CD4-positive, alpha-beta T cell treated with Interleukin-4 for 1 hour (primary cell): ENCODE measurements at places on chromosomes 16 and 17.

DNA sequence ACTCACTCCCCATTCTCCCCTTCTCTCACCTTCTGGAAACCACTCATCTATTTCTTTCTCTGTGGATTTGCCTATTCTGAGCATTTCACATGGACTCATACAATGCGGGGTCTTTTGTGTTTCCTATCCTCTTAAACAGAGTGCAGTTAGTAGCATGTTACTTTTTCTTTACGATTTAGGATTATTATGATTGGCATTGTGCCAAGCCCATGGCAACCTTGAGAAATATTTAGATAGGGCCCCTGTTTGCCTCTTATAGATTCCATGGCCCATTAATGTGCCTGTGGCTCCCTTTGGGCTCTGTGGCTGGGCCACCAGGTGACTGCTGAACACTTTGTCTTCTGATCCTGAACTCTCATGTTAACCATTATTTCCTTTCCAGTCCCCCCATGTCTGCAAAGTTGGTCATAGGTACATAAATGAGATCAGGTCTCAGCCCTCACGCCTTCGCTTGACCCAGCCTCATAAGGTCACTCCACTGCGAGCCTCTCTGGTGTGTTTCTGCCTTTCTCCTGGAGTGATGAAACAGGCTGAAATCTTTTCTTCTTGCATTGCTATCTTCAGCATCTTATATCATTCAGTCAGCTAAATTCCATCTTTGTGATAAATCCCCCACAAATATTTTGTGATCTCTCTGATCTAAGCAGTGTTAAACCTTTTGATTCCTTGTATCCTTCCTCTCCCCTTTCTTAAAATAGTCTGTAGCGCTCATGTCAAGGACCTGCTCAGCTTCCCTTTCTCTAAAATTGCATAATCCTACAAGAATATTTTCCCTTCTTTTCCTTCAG is 44.0 kb downstream of the MYH3 start:
- no peak for DNase-seq

- DNase-seq = peak; percentile 52
Observed at GRCh38 chr16:4515611-4516233, 22.9 kb downstream of the CDIP1 start.

GRCh38 chr17:4854111-4854681 is 21.1 kb downstream of the MINK1 start:
- no peak for DNase-seq

GRCh38 chr16:87809150-87809902 is 43.5 kb upstream of the KLHDC4 start:
- DNase-seq = no peak

DNA sequence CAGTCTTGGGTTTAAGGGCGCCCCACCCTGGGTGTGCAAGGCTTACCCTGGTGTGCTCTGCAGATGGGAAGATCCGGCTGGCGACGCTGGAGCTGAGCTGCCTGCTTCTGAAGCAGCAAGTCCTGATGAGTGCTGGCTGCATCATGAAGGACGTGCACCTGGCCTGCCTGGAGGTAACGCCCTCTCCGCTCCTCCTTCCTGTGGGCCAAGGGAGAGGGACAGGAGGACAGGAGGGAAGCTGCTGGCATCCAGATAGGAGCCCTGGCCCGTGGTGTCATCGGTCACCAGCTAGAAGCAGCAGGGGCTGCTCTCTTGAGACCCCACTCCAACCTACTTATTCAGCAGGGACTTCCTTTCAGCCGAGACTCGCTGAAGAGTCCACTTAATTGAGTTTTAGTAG is 97.8 kb downstream of the CLEC16A start:
- no peak for DNase-seq

DNA sequence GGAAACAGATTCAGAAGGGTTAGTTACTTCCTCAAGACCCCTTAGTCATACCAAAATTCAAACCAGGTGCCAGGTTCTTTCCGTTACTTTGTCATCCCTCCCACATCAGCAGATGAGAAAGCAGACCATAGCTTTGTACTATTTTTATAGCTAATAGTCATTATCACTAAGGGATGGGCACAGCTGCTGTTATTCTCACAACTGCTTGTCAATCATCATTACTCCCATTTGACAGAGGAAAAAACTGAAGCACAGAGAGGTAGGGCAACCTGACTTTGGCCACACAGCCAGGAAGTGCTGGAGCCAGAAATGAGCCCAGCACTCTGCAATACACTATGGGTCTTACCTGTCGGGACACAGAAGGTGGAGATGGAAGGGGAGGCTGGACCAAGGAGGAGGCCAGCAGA is 30.0 kb downstream of the TEKT5 start:
- DNase-seq = no peak

DNA sequence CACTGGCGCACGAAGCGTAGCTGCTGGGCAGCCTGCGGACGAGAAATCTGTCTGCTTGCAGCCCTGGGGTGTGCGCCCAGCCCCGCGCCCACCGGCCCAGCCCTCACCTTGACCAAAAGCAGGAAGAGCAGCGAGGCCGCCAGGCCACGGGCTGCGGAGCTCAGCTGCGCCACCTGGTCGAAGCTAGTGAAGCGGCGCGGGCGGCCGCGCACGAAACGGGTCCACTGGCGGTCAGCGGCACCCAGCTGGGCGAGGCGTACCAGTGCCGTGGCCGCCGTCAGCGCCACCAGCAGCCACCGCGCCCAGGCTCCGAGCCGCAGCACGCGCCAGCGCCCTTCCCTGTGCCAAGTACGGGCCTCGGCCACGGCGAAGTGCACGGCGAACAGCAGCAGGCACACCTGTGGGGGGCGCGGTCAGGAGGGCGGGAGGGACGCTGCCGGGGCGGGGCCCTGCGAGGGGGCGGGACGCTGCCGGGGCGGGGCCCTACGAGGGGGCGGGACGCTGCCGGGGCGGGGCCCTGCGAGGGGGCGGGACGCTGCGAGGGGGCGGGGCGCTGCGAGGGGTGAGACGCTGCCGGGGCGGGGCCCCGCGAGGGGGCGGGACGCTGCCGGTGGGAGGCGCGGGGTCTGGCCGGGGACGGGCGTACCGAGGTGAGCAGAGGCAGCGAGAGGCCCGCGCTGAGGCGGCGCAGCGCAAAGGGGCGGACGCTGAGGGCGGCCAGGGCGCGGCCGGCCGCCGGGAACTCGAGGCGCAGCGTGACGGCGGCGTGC is 43.2 kb downstream of the TSC2 start:
- DNase-seq = peak; percentile 39

GRCh38 chr17:81309140-81309858 is 14.2 kb upstream of the SLC38A10 start:
- peak; percentile 80 for DNase-seq

- DNase-seq = peak; percentile 36
Observed at GRCh38 chr17:1398931-1399678, 917 bp downstream of the YWHAE start.

GRCh38 chr16:82667437-82667836 is 40.7 kb downstream of the CDH13 start:
- DNase-seq = no peak

GRCh38 chr16:56558024-56558747 is 6.7 kb upstream of the MT4 start:
- no peak for DNase-seq

DNA sequence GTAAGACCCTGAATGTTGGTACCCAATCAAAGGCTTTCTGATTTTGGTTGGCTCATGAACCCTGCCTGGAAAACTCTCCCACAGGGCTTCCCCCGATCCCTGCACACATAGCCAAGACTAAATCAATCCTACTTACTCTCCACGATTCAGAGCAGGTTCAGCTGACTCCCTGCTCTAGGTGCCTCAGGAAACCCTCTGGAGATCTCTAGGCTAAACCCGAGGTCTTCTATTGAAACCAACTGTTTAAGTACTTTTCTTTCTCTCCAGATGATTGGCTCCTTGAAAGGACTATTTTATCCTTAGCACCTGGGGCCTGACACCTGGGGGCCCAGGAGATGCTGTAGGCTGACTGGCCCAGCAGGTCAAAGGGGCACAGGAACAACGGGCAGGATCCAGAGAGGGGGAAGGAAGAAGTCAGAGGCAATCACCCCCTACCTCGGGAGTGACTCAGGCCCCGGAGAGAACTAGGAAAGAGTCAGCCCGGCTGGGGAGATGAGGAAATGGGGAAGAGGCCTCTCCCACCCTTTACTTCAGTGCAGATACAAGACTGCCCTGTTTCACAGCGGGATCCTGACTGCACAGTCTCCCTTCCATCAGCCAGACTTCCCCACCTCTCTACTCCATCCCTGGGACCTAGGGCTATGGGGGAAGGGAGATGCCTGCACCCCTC is 2.0 kb downstream of the TBC1D10B start:
- DNase-seq = no peak

- DNase-seq = no peak
Observed at GRCh38 chr16:73058616-73059409, 10.9 kb upstream of the ZFHX3 start.

DNA sequence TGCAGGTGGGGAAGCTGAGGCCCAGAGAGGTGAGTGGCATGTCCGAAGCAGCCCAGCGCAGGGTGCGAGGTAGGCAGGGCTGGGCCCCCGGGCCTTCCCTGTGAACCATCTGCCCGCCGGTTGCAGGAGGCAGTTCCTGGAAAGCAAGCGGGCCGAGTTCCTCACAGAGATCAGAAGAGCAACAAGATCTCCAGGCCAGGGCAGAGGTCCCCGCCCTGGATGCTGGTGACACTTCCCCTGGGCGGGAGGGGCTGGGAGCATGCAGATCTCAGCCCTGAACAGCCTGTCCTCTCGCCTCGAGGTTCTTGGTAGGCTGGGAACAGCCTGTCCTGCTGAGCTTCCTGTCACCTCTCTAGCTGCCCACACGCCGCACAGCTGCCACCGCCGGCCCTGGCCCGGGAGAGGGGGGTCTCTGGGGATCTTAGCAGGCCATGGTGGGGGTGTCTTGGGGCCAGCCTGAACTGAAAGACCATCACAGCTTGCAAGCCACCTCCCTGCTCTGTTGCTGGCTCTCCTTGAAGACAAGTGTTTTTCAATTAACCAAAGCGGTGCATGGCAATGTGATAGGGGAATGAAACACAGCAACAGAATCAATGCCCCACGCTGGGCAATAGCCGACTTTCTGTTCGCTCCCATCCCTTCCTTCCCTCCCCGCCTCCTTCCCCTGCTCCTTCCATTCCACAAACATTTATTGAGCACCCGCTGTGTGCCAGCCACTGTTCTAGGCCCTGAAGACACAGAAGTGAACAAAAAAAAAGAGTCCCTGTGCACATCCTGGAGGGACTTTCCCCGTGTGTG is 31.7 kb downstream of the SOCS1 start:
- peak; percentile 69 for DNase-seq

GRCh38 chr16:19513377-19514053 is 8.4 kb downstream of the GDE1 start:
- no peak for DNase-seq

DNA sequence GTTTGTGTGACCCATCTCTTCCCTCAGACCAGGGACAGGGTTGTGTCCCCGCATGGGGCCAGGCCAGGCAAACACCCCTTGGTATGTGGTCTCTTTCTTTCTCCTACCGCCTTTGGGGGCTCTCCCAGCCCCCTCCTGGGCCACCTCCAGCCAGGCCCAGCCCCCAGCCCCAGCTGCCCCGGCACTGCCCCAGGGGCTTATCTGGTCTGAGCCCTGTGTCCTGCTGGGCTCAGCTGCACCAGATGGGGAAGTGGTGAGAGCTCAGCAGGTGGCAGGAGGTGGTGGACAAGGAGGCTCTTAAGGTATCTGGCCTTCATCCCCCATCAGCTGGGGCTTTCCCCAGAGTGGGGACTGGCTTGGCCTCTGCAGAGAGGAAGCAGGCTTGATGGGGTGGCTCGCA is 8.7 kb downstream of the ADAM11 start:
- DNase-seq = no peak

DNA sequence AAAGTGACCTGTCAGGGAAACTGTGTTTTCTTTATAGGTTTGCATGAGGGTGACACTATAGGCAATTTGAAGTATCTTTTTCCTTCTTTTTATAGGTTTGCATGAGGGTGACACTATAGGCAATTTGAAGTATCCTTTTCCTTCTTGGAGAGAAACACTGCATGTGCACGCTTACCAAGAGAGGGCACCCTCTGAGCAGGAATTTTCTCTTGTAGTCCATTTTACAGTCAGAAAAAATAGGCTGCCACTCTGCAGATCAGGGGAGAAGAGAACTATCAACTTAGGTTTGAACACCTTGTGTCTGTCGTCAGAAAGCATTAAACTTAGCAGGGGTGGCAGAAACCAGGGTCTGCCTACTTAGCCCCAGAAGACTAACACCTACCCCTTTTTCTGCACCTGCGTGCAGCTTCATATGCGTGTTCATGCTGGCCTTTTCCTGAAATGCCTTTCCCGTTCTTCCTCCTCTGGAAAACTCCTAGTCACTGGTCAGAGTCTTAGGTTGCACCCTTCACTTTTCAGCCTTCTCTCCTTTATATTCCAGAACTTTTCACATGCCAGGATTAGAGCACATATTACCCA is 16.4 kb upstream of the SMIM36 start:
- no peak for DNase-seq

DNA sequence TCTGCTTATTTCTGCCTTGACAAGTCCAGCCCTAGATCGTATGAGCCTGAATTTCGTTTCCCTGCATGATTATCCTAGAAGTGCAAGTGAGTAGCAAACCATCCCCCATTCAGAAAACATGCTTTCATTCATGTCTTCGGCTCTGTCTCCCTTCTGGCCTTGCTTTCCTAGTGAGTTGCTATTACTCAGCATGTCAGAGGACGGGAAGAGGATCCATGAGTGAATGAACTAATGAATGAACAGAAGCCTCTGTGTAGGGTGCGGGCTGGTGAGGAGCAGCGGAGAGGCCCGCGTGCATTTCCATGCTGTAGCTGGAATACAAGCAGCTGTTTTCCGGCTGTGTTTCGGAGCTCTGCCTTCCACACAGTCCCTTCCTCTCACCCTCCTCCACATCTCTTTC is 155.7 kb upstream of the NOL11 start:
- DNase-seq = no peak

- no peak for DNase-seq
Observed at GRCh38 chr17:76131692-76132573, 9.1 kb downstream of the FOXJ1 start.

DNA sequence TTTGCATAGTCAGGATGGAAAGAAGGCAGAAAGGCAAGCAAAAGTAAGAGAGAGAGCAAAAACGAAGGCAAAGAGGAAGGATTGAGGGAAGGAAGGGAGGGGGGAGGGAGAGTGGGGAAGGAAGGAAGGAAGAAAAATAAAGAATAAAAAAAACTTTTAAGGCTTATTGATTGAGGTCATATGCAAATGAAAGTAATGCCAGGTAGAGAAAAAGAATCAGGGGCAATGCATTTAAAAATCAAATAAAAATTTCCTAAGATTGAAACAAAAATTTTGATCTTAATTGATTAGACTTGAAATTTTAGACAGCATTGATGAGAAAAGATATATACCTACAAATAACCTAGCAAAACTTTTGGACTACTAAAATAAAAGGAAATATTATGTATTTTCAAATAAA is 153.9 kb upstream of the KIF2B start:
- no peak for DNase-seq

DNA sequence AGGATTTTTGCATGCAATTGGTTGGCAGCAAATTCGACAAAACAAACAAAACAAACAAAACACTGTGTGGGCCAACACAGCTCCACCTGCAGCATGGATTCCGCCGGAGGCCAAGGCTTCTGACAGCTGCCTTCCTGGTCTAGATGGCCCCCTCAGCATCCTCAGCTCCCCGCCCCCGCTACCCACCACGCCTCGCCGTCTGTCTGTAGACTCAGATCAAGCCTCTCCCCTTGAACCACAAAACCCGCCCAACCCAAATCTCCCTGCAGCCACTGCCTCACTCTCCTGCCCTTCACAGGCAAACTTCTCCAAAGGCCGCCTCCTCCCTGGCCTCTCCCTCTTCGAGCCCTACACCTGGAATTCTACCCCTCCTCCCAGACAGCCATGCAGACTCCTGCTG is 57.9 kb downstream of the RTN4RL1 start:
- DNase-seq = no peak
